ENCODE measurements at places on chromosomes 5 and 9. TPM values are rescaled to one million over a fixed set of nuclear protein-coding genes. Genes with fewer than 3 reads are reported as not detected.

- peaks cover 58% of the 10 kb centered on the region for H3K36me3 ChIP-seq
- H3K27me3 ChIP-seq = no peaks in the 10 kb centered on the region
- no peak overlapping the region for H3K4me3 ChIP-seq
- no peak for DNase-seq
- H3K27ac ChIP-seq = no peak overlapping the region
Measured at GRCh38 chr9:109050444-109050843, 37.1 kb upstream of the CTNNAL1 start.

DNA sequence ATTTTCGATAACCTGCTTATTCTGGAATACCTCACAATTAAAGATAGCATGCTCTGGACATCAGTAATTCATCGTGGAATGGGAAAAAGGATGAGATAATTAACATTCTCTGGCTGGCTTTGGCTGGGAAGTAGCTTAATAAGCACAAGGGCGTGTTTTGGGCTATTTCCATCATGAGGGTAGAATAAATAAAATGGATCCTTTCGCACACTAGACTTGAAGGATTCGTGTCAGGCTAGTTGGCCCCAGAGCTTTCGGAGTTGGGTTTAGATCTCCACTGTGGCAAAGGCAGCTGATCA lies 151.2 kb upstream of the ADRA1B start:
- H3K27me3 ChIP-seq = peaks cover 18% of the 10 kb centered on the region
- no peaks in the 10 kb centered on the region for H3K36me3 ChIP-seq
- peaks cover 10% of the 10 kb centered on the region for H3K4me1 ChIP-seq

- H3K4me3 ChIP-seq = no peak overlapping the region
- DNase-seq = no peak
- no peak overlapping the region for H3K27ac ChIP-seq
- H3K27me3 ChIP-seq = peaks cover 12% of the 10 kb centered on the region
Measured at GRCh38 chr9:91845879-91846278, 104.1 kb downstream of the ROR2 start.

DNA sequence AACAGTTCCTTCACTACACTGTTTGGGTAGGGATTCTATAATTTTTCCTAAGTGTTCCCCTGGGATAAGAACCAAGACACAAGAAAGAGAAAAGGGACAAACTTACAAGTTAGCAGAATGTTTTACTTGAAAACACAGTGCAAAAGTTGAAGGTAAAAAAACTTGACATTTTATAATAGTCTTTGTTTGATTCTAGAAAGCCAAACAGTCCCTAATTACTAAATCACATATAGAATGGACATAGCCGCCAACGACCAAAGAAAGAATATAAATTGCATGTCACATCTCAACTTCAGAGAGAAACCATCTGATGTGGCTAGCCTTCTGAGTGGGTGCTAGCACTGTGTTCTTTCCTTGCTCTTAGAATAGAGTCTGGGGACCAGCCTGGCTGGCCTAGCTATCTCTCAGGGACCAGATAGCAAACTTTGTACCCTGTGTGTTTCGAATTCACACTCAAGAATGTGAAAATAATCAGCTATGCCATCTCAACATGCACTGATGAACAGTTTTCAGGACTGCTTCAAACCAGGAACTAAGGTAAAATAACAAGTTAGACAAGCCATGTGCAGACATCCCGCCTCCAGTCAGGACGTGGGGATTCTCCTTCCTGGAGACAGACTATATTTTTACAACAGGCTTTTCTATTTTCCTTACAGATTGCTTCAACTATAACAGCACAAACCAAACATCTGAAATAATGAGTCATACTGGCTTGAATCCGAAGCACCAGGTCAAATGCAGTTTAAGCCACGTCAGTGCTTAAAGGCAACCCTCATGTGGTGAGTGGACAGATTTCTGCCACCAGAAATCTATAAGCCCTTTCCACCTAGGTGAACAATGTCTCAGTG lies 53.7 kb downstream of the LHFPL2 start:
- H3K4me1 ChIP-seq = no peaks in the 10 kb centered on the region
- no peaks in the 10 kb centered on the region for H3K36me3 ChIP-seq
- peaks cover 2% of the 10 kb centered on the region for H3K27me3 ChIP-seq
- DNase-seq = no peak

GRCh38 chr5:14250748-14251701 lies 107.9 kb downstream of the TRIO start:
- H3K4me1 ChIP-seq = no peaks in the 10 kb centered on the region
- no peak overlapping the region for H3K4me3 ChIP-seq
- no peak for DNase-seq
- H3K27ac ChIP-seq = no peak overlapping the region

Gene C9orf50
- total RNA-seq = not detected

Gene PSMD5
- 59.2 TPM for total RNA-seq

Gene GPX8
- total RNA-seq = not detected

Gene IL9
- 2.0 TPM for total RNA-seq

Measured in activated T-helper 1 cell treated with anti-CD3 and anti-CD28 coated beads, Interleukin-12 subunit alpha, Interleukin-12 subunit beta, Interleukin-2, Interleukin-4 antibody, amounts not matched to agents 30 ng/mL and 10 ng/mL and 1 ng/mL, durations not matched to agents 14 hours and 24 hours and 36 hours (primary cell).